ENCODE measurements at places on chromosomes 5 and 9.

GRCh38 chr5:81145329-81145935 lies 87.7 kb upstream of the CKMT2 start:
- no peak for DNase-seq

- DNase-seq = peak; percentile 65
Observed at GRCh38 chr5:95866435-95867040, 44.0 kb upstream of the GLRX start.

DNA sequence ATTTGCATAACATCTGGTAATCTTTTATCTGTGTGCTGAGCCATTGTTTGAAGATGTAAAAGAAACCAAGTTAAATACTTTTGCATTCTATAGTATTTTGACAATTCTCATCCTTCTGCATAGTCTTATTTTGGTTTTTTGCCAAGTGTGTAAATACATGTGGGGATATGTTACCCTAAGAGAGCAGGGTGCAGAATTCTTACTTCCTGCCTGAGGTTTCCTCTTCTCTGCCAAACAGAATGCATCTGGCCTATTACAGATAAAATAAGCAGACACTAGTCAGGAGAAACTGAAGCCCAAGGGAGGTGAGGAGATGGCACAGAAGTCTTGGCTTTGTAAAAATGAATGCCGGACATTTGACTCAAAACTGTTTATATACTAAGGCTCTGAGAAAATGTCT lies 462.1 kb downstream of the TMEM38B start:
- no peak for DNase-seq

GRCh38 chr5:126987271-126987899 lies 43.0 kb downstream of the MARCHF3 start:
- DNase-seq = no peak

DNA sequence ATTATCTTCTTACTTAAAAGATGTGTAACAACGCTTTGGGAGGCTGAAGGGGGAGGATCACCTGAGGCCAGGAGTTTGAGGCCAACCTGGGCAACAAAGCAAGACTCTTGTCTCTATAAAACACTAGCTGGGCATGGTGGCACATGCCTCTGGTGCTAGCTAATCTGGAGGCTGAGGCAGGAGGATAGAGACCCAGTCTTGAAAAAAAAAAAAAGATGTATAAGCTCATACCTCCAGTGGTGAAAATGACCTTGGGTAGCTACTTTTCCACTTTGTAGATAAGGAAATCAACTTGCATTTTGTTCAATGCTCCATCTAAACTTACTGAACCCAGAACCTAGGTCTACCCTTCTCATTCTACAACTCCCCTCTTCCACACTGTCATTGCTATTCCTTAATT lies 16.6 kb downstream of the ARRDC3 start:
- DNase-seq = no peak

DNA sequence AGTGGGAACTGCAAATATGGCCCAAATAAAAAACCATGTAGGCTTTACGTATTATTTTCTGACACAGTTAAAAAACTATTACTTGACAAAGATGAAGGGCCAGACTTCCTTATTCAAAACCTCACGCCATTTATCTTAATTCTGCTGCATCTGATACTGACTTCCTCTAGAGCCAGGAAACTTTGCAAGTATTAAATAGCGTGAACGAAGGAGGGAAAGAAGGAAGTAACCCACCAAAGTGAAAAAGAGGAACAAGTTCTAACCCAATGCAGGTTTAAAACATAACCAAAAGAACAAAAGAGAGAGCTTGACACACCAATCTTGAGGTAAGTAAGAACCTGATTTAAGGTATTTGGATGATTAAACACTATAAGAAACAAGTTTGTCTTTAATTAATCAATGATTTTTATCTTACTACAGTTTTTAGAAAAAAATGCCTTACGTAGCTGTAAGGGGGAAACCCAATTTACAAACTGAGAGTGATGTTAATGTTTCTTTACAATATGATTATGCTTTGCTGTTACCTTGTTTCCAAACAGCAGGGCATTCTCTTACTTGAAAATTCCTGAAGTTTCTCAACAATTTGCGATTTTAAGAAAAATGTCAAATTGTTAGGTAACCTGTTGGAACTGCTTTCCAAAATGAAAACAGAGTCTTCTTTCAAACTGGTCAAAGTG lies at the start of gene GAPT:
Gene GAPT (plus strand): TSS at position 220 of the 677 bp plus-strand sequence. CDS start 3,102 bp downstream, outside the sequence.
- DNase-seq = no peak

GRCh38 chr5:143054480-143054941 lies 284.3 kb downstream of the ARHGAP26 start:
- no peak for DNase-seq

DNA sequence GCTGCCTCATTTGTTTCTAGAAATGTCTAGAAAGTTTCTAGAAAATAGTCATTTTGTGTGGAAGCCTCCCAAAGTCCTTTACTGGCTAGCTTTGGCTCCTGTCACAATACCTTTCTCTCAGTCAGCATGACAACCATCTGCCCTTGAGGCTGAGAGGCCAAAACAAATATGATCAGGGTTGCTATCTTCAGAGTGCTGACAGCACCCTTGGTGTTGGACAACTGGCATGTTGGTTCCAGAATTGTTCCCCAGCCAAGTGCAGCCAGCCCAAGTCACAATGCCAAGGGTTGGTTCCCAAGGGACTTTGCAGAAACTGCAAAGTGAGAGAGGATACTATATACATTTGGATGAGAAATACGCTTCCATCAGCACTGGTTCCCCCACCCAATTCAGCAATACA lies 140.9 kb upstream of the GAS1 start:
- DNase-seq = no peak

GRCh38 chr9:90965226-90966030 lies 163.8 kb downstream of the SYK start:
- no peak for DNase-seq
